Activated CD4-positive, alpha-beta memory T cell treated with anti-CD3 and anti-CD28 coated beads, Interleukin-2, amount 10 ng/mL, durations not matched to agents 7 days and 5 days (primary cell): ENCODE measurements at places on chromosomes 1 and 21. TPM values are rescaled to one million over a fixed set of nuclear protein-coding genes. Genes with fewer than 3 reads are reported as not detected.

The OR2T35 gene
- total RNA-seq, result not detected

The DIO1 gene
- total RNA-seq, result not detected

The CNKSR1 gene
- total RNA-seq, result 1.8 TPM

The C4BPA gene
- not detected for total RNA-seq

The ARID4B gene
- total RNA-seq, result 56.1 TPM

The C8A gene
- not detected for total RNA-seq

The GSTM1 gene
- total RNA-seq, result not detected

The RIPPLY3 gene
- total RNA-seq, result not detected

The NBPF4 gene
- total RNA-seq, result not detected

The ADCY10 gene
- 0.13 TPM for total RNA-seq

The PPIAL4G gene
- total RNA-seq, result 0.86 TPM

The RGS13 gene
- not detected for total RNA-seq

The FNDC5 gene
- total RNA-seq, result not detected

The G0S2 gene
- total RNA-seq, result 7.6 TPM

The SUSD4 gene
- 0.28 TPM for total RNA-seq

The INTS7 gene
- 28.4 TPM for total RNA-seq

The CFH gene
- 23.6 TPM for total RNA-seq
